CD4-positive, alpha-beta memory T cell (primary cell): ENCODE measurements at places on chromosomes 7 and 10.

GRCh38 chr10:72319416-72320254, 35.1 kb downstream of the DNAJB12 start:
- DNase-seq, result peak; percentile 89

- DNase-seq, result no peak
Measured at GRCh38 chr7:113071465-113071864, 15.2 kb downstream of the GPR85 start.

GRCh38 chr10:112360308-112361270, 13.3 kb upstream of the ACSL5 start:
- DNase-seq, result no peak

DNA sequence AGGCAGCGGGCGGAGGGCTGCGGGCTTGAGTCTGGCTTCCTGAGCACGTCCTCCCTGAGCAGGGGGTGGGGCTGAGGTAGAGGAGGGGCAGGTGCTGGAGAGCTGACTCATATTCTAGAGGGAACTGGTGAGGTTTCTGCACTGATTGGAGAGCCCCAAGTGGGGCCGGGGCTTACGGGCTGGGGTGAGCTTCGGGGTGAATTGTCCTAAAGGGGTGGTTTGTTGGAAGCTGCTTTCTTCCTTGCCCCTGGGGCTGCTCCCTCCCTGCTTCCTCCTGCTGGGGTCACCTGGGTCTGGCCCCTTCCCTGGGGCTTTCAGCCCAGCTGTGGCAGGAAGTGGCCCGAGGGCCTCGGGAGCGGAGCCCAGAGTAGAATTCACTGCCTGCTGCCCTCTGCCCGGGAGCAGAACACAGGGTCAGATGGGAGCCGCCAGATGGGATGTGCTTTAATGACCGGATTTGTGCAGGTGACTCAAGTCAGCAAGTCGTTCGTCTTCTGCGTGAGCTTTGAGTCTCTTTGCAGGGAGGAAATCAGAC, 48.6 kb downstream of the FAM20C start:
- no peak for DNase-seq

DNA sequence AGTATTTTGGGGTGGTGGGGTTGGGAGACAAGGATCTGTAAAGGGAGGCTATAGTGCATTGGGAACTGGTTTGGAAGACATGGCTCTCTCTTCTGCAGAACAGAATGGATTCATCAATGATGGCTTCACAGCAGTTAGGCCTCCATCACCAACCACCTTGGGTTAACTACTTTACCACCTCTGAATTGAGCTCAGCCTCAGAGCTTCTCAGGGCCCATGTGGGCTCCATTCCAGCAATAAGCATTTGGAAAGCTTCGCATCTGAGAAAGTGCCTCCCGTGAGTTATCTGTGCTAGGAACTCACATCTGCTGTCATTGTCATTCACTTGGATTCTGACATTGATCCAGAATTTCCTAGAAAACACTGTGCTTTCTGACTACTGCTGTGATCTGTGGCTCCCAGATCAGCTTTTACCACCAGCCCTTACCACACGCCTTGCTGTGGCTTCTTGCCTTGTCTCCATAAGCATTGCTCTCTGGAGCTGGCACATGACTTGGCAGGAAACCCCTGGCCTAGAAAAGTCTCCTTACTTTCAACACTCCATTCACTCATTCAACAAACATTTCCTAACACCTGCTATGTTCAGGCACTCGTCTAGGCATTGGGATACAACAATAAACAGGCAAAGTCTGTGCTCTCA, 70.7 kb upstream of the ADO start:
- DNase-seq, result no peak

GRCh38 chr10:43196981-43197833, 59.0 kb downstream of the CSGALNACT2 start:
- DNase-seq, result no peak

- DNase-seq, result no peak
Measured at GRCh38 chr7:49398746-49399145, 374.7 kb upstream of the VWC2 start.

- DNase-seq, result no peak
Measured at GRCh38 chr10:95290461-95291364, at the start of gene PDLIM1. PDLIM1 (minus strand) TSS chr10:95291003; CDS start chr10:95290915, 88 bp downstream.

DNA sequence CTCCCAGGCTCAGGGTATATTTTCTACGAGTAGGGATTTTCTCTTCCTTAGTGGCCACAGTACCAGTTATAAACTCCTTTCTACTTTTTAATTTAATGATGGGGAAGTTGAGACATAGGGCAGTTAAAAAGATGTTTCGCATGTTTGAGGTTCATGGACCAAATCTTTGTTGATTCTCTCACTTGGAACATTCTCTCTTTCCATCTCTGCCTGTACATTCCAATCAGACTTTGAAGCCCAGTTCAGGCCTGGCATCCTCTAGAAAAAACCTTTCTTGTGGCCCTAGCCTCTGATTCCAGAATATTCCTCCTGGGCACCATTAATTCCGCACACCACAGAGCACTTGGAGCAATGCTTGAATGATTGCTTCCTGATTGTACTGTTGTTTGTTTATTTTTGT, 18.5 kb downstream of the SLC13A4 start:
- DNase-seq, result no peak

- DNase-seq, result no peak
Measured at GRCh38 chr10:86446987-86447386, 74.6 kb downstream of the WAPL start.

DNA sequence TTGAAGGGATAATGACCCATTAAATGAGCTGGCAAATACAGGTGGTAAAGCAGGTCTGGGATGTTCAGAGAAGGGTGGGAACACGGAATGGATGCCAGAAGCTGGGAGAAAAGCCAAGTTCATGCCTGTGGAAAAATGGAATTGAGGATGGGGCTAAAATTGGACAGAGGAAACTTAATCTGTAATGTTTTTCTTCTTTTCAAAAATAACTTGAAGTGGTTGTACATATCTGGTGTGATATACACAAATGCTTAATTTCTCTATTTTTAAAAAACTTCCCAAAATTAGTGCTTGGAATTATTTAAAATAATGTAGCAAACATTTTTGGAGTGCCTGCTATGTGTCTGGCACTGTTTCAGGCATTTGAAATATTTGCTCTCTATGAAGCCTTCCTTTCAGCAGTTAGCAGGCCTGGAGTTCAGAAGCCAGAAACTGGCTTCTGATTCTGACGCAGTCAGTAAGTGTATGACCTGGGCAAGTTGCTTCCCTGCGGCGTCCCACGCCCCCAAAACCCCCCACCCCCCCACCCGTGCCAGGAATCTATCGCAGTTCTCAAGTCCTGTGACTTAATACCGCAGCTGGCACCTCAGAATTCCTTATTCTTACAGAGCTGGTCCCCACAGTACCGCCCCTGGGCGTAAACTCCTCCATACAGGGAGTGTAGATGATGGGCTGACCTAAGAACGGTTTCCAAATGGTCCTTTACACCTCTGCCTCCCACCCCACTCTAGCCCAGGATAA, 828 bp upstream of the MALSU1 start:
- DNase-seq, result no peak

DNA sequence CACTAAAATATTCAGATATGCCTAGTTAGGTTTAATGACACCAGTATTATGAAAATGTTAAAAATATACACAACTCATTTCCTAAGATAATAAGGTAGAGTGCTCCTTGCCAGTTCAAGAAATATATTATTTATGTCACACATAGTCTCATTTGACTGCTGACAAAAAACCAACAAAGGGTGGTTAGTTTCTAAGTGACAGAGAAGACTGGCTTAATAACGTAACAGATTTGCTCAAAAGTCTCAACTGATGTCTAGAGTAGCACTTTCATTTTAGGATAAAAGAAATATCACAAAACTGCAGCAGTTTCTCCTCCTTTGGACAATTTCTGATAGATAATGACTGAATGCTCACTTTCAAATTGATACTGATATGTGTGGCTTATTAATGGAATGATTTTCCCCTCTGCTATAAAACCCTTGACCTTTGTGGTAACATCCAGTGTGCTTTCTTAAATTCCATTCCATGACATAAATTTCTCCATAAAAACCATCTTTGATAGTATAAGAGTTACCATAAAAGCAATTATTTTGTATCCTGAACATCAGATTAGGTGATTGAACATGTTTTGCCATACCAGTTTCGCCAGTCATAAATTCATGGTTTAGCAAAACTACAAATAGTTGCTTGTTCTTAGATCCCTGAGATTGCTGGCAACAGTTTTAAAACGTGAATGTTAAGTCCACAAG, 94.2 kb downstream of the NRBF2 start:
- peak; percentile 43 for DNase-seq

DNA sequence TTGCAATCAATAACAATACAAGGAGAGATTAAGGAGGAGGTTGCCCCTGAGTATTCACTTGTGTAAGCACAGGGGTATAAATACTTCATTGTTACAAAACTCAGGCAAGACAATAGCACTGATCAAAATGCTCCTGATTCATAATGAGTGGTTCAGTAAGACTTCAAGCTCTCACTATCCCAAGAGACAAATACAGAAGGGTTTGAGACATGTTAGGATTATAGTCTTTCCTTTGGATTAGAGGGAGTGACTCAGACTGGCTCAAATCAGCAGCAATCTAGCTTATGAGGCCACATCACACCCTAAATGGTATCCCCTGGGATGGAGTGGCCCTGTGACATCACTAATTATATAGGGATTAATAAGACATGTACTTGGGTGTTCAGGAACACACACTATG, 167.2 kb upstream of the HGF start:
- no peak for DNase-seq

- DNase-seq, result no peak
Measured at GRCh38 chr7:85343484-85343883, 156.6 kb upstream of the SEMA3D start.

DNA sequence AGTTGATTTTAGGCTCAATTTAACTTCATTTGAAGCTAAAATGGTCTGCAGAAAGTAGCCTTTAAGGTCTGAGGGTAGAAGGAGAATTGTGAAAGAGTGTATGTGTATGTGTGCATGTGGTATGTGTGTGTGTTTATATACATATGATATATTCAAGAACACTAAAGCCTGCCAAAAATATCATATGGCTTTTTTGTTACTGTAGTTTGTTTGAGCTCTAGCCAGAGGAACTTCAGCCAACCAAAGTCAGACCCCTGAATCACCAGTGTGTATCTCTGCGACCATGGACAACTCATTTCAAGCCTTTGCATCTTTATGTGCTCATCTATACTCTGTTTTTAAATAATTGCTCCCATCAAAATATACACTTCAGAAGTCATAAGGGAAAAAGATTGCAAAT, 58.4 kb upstream of the HDAC9 start:
- no peak for DNase-seq

DNA sequence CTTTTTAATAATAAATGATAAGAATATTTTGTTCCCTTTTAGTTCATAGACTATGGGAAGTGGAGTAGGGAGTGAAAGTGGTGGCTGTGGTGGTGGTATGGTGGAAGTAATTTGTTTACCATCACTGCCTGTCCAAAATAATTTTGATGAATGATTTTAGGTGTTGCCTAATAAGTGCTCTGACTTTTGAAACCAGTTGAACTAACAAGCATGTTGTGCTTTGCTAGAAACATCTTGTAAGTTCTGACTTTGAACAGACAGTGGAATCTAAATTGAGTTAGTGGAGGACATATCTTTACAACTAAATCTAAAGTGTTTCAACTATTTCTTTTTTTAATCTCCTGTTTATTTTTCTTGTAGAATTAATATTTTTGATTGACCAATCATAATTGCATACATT, 49.7 kb downstream of the ZEB1 start:
- no peak for DNase-seq

DNA sequence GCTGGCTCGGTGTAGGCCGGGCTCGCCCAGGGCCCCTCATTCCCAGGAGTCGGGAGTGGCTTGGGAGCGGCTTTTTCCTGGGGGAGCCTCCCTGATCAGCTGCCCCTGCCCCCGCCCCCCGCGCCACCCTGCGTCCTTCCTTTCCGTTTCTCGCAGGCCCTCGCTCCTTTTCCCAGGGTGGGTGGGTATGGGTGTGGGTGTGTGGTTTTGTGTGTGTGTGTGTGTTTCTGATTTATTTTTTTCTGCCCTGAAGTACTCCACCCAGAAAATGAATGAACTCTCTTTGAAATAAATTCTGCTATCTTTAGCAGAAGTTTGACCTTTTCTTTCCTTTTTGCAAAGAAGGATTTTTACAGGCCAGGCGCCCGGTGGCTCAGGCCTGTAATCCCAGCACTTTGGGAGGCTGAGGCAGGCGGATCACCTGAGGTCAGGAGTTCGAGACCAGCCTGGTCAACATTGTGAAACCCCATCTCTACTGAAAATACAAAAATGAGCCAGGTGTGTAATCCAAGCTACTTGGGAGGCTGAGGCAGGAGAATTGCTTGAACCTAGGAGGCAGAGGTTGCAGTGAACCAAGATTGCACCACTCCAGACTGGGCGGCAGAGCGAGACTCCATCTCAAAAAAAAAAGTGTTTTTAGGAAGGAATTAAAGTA, 30.0 kb upstream of the AP5Z1 start:
- DNase-seq, result no peak

- DNase-seq, result no peak
Measured at GRCh38 chr7:7323352-7323751, 141.0 kb downstream of the C1GALT1 start.

DNA sequence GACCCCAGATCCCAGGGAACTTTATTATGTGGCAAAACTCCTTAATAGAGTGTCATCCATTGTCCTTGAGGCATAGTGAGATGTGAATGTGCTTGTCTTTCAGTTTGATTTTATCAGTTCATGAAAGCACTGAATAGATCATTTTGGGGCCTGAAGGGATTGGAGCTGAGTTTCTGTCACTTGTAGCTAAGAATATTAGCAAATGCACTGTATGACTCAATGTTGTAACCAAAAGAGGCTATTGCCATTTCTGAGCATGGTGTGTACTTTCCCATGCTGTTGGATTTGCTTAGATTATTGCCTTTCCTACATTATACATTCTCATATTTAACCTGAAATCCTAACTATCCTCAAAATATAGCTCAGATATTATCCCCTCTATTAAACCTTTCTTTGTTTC, 130.4 kb downstream of the PRKG1 start:
- no peak for DNase-seq

DNA sequence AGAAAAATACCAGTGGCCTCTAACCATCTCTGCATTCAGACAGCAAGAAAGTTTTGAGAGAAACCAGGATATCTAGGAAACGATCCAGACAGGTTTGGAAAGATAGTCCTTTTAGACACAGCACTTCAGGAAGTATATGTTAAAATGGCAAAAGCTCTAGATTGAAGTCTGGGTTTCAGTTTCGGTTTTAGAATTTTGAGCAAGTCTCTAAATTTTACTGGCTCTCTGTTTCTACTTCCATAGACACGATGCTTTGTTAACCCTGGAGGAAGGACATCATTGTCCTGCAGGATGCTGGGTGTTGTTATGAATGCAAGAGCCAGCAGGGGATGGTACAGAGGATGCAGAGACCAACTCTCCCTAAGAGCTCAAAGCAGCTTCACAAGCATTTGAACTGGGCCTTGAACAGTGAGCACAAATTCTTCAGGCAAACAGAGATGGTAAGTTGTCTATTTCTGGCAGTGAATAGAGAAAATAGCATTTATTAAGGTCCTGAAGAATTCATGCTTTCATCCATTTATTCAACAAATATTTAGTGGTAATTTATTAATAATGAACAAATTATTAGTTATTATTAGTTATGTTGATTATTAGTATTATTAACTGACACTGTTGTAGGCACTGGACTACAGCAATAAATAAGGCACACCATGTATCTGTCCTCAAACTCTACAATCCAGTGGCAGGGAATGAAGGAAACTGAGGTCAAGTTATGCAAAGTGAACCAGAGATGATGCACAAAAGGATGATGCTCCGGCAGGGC, 152.7 kb upstream of the NRP1 start:
- peak; percentile 9 for DNase-seq

- DNase-seq, result no peak
Measured at GRCh38 chr10:63260860-63261251, 127.7 kb downstream of the NRBF2 start.
